ENCODE measurements at places on chromosomes 1 and 21.

- no peak for DNase-seq
Observed at GRCh38 chr21:35525443-35525842, 476.3 kb upstream of the RUNX1 start.

DNA sequence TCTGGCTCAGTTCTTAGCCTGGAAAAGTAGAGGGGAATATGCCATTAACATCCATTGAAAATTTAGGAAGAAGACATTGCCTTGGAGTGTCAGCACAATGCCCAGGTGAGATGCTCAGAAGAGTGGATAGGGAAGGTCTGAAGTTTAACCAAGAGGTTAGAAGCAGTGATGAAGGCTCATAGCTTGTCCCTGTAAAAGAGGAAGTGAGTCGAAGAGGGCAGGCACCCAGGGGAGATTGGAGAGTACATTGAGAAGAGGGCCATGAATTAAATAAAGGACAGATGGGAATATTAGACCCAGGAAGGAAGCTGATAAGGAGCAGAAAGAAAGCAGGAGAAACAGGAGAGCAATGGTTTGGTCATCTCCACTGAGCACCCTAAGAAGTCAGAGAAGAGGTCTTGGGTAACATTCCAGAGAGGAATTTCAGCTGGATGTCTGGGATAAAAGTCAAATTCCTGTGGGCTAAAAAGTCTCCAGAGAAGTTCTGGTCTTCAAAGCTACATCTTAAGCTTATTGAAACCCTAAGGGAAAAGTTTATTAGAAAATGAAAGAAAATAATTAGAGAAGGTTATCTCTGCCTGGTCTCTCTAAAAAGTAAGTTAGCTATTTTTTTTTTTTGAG, 17.3 kb downstream of the C8B start:
- no peak for DNase-seq

GRCh38 chr1:109089242-109090015, 1.1 kb upstream of the TMEM167B start:
- DNase-seq, result no peak

DNA sequence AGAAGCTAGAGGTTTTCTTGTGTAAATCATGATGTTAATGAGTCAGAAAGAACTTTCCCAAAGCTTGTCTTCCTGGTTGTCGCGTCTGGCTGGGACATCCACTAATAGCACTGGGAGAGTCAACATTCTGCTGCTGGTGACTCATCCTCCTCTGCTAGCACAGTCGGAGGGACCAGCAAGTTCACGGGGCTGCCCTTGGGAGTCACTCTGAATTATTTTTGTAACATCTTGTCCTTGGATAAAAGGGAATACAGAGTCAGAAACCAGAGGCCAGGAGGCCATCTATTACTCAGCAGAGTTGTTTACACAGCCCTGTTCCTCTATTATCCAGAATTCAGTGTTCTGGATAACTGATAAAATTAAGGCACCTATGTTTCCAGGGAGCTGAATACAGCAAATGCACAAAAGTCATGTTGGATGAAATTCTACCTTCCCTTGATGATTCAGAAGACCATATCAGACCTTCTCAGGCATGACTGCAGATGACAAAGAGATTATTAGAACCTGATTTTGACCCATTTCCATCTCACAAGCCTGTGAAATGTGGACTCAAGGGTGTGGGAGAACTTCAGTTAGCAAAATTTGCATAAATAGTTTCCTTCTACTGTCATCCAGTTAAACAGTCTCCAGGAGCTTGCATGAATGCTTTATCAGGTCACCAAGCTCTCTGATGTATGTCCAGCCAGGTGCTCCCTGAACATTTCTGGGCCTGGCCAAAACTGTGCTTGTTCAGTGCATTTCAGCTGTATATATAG, 68.1 kb downstream of the JAK1 start:
- peak; percentile 16 for DNase-seq

DNA sequence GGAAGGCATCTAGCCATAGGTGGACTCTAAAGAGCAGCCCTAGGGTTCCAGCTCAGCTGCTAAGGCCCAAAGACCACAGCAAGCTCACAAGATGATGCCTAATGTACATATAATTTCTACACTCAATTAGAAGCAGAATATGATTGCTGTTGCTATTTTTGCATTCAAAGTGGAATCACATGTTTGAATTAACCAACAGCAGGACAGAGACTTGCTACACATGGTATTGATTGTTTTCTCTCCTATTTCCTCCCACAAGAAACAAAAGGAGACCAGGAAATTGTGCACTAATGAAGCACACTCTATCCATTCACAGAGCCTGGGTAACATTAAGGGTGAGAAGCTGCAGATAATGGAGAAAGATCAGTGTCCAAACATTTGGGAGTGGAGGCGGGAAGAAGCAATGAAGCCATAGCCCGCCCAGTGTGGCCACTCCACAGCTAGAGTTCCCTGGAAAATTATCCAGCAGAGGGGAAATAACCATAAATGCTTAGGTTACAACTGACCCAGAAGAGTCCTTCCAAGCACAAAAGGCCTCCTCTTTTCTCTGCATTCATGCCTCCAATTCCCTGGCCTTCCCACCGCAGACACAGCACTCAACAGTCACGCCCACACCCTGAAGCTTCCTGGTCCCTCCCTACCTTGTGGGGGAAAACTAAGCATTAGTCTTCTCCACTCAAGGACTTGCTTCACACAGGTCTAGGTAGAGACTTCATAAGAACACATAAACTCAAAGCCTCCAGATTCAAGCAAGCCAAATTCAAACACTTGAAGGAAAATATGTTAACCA, 7.5 kb downstream of the CNN3 start:
- no peak for DNase-seq

GRCh38 chr1:31020007-31020790, 45.3 kb downstream of the PUM1 start:
- DNase-seq, result no peak

GRCh38 chr1:119632841-119633240, 15.2 kb downstream of the ZNF697 start:
- DNase-seq, result no peak

- DNase-seq, result peak; percentile 53
Observed at GRCh38 chr1:20717452-20718342, at the start of gene KIF17. Gene KIF17, minus strand, starts transcription at chr1:20718007. Its CDS starts 301 bp downstream, at chr1:20717706.

GRCh38 chr1:68149110-68149798, 83.1 kb downstream of the WLS start:
- DNase-seq, result no peak

- no peak for DNase-seq
Observed at GRCh38 chr1:89863165-89863830, 42.5 kb downstream of the LRRC8D start.

- no peak for DNase-seq
Observed at GRCh38 chr1:116321766-116322175, 51.3 kb upstream of the ATP1A1 start.

DNA sequence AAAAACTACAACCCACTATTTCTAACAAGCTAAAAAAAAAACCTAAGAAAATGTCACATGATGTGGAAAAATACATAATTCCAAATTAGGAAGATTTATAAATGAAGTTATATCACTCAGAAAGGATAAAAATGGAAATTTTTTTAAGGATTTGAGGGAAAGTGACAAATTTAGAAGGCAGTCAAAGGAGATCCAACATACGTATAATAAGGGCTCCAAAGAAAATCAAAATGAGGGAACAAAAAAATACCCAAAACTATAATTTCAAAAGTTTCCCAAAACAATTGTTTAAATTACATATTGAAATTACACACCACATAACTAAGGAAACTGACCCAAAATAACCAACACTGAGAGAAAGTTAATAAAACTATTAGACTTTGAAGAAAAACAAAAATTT, 381.1 kb upstream of the KAZN start:
- DNase-seq, result no peak

GRCh38 chr1:223765719-223766340, 53.5 kb downstream of the CAPN2 start:
- no peak for DNase-seq

DNA sequence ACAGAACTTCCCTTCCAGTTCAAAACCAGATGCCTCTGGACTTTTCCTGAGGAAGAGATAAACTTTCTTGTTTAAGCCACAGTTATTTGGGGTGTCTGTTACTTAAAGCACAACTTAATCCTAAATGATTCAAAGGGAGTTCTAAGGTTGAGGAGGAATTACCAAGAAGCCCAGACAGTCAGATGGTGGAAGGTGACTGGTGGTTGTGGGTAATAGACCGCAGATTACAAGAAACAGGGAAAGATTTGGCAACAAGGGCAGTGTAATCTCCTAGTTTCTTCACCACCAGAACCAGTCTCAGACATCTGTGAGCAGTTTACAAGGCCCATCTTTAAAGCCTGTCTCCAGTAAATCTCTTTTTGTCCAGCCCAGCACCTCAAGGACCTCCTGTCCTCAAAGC, 130.1 kb upstream of the CTTNBP2NL start:
- no peak for DNase-seq

DNA sequence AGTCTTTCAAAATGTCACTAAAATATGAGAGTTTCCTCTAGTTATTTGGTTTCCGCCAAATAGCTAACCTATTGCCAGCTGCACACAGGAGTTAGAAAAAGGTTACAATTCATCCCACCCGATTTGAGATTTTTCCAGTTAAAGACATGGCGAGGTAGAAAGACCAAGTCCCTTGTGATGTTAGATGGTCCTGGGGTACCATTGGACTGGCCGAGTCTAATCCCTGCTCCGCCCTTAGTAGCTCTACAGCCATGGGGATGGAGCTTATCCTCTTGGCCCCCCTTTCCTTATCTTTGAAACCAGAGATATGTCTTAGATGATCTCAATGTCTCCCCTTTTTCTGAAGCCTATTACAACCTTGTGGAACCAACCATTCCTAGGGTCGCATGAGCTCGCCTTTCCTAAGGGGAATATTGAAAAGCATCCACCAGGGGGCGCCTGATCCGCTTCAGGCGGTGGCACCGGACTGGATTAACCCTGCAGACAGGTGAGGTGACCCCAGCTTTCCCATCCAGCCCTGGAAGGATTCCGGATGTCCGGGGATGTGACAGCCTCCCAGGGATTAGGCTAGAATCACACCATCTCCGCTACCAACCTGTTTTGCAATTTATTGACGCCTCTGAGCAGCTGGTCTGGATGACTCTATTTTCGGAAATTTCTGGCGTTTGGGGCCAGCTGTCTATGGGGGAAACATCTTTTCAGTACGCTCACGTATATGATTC, 68.3 kb upstream of the SIM2 start:
- peak; percentile 8 for DNase-seq

DNA sequence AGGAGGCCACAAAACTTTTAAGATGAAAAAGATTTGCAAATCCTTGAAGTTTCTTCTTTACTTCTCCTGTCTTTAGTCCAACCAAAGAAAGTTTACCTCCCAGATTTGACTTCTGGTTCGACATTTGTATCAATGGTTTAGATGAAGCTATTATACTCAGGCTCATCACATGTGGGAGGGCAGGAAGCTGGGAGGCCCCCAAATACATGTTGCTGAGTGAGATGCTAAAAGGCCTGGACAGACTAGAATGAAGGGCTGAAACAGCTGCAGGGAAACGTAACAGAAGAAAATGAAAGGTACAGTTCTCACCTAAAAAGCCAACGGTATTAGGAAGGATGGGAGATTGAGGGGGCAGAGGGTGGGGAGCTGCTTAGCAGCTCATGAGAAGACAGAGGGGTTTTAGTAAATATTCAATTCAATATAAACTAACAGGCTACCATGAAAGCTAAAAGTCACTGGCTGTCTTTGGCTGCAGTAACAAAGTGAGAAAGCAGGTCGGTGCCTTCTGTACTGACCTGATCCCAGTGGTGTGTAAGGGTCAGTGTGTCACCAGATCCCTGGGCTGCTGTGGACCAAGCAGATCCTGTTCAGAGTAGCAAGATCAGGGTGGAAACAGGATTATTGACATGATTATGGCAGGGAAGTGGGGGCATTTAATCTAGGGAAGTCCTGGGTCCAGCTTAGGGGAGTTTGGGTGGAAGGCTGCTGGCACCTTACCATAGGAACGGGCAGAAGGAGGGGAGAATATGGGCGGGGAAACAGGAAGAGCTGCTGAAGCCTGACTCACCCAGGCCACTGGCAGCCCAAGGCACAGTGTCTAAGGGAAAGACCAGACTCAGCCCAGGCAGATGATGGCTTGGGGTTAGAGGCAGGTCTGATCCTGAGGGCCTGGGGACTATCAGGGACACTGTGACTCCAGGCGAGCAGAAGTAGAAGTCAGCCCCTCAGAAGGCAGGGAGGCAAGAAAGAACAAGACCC, 60.4 kb downstream of the KCNN3 start:
- no peak for DNase-seq

GRCh38 chr1:47434051-47434842, 3.6 kb upstream of the FOXD2 start:
- no peak for DNase-seq

- DNase-seq, result no peak
Observed at GRCh38 chr1:32872192-32872460, 1.4 kb upstream of the FNDC5 start.

DNA sequence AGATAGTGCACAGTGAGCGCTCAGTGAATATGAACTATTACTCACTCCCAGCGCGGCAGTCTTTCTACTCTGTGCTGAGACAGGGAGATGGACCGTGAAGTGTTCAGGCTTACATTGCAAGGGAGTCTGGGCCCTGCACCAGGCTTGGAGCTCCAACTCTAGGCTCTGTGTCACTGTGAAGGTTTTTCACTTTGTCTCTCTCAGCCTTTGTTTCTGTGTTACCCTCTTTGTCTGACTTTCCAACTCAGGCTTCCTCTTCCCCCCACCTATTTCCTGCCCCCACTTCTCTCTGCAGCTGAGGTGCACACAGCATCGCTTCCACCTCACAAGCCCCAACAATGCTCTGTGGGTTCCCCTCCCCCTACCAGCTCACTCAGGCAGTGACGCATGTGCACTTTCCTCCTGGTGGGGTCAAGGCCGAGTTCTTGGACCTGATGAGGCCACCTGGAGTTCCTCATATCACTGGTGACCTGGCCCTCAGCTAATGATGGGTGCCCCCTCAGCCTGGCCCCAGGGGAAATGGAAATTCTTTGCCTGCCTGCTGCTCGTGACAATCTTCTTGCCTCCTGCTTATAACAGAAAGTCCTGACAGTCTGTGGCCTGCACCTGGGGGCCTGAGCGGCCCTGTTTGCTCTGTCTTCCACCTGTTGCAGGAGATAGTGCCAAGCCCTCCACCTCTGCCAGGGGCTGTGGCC, 1.1 kb upstream of the LCK start:
- peak; percentile 79 for DNase-seq

GRCh38 chr1:113701429-113701828, 57.9 kb downstream of the PHTF1 start:
- DNase-seq, result no peak

DNA sequence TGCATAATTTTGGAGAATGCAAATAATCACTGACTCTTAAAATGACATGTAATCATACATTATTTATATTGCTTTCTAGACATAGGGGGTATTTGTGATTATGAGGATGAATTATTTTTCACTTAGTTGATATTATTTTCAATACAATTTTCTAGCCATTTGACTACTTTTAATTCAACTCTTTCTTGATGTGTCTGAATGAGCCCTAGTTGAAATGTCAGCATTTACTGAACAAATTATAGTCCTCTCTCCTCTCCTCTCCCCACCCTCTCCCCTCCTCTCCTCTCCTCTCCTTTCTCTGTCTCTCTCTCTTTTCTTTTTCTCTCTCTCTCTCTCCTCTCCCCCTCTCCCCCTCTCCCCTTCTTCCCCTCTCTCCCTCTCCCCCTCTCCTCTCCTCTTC, 194.6 kb downstream of the GPR52 start:
- no peak for DNase-seq

GRCh38 chr1:59732214-59732955, 82.4 kb upstream of the HOOK1 start:
- DNase-seq, result no peak

GRCh38 chr1:96016219-96016618, 705.4 kb upstream of the PTBP2 start:
- DNase-seq, result no peak
